ENCODE measurements at places on chromosomes 13 and 19. TPM values are rescaled to one million over a fixed set of nuclear protein-coding genes. Genes with fewer than 3 reads are reported as not detected.
A peak's percentile ranks its signal among the peaks of the same experiment; 100 is the strongest.

GRCh38 chr13:25153736-25154135, 18.4 kb downstream of the AMER2 start:
- no peak for DNase-seq

DNA sequence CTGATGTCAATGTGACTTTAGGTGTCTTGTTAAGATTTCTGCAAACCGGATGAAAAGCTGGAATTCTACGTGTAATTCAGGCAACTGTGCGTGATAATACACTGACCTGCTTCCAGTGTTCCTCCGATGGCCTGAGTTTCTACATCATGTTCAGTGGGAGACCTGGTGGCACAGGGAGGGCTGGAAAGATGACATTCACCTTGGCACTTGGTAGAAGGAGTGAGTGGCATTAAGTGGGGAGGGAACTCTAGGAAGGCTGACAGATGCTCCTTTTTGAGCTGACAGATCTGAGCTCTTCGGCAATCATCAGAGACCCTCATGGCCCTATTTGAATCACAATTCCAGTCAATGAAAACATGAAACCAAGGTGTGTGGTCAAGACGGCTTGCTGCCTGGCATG, 4.0 kb downstream of the CACNA1A start:
- no peak for DNase-seq

DNA sequence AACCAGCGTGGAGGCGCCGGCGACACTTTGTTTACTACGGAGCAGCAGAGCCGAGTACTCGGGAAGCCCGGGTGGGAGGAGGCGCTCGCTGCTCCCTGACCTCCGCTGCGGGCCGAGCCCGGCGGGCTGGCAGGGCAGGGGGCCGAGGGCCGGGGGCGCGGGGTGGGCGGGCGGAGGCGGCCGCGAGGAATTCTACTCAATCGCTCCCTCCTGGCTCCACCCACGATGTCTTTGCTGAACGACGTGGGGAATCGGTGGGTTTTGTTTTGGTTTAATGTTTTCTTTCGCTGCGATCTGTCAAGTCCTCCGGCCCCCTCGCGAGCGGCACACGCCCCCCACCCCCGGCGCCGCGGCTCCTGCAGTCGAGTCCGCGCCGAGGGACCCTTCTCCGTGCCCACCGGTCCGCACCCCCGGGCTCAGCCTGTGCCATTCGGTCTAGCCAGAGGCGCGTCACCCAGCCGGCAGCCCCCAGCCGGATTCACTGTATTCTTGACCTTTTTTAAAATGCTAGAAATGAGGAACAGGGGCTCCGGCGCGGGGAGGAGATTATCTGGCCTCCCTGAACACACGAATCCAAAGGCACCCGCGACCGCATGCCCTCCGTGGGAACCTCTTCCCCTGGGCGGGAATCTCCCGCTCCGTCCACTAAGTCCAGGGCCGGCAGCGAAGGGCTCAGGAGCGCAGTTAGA, 636 bp upstream of the FOXO1 start:
- peak; percentile 82 for DNase-seq

GRCh38 chr19:42113641-42114348, 18.5 kb downstream of the POU2F2 start:
- peak; percentile 76 for DNase-seq

- DNase-seq = no peak
Measured at GRCh38 chr13:87234981-87235380, 436.2 kb upstream of the SLITRK5 start.

DNA sequence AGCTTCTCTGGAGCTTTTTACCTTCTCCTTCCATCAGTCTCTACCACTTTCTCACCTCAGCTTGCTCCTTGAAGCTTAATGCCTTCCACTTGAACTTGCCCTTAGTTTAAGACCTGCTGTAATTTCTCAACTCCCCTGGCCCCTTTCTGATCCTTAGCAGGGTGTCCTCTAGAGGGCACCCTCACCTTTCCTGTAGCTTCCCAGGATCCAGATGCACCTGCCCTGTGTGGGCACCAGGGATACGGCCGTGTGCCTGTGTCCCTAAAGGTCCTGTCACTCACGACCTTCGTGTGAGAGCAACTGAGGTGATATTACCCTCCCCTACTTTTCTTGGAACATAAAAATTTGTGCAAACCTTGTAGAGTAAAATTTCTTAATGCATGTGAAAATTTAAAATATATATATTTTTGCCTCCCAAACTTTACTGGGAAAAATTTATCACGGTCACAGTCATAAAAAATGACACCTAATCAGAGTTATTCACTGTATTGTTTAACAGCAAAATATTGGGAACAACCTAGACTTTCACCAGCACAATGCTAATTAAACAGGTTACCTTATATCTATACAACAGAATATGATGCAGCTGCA, 46.4 kb downstream of the PSG3 start:
- DNase-seq = no peak

DNA sequence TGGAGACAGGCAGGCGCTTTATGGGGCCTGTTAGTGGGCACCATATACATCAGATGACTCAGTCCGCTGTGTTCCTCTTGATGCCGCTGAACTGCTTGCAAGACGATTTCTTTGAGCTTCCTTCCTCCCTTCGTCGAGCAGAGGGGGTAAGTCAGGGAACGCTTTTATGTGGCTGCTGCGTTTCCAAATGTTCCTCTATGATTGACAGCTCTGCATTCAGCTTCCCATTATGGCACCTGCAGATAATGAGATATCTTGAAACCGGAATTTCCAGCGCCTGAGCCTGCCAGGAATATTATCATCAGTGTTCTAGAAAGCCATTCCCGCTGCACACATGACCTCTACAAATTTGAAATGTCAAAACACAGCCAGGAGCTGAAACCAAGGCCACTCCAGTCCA, 257.0 kb downstream of the TSHZ3 start:
- DNase-seq = no peak

DNA sequence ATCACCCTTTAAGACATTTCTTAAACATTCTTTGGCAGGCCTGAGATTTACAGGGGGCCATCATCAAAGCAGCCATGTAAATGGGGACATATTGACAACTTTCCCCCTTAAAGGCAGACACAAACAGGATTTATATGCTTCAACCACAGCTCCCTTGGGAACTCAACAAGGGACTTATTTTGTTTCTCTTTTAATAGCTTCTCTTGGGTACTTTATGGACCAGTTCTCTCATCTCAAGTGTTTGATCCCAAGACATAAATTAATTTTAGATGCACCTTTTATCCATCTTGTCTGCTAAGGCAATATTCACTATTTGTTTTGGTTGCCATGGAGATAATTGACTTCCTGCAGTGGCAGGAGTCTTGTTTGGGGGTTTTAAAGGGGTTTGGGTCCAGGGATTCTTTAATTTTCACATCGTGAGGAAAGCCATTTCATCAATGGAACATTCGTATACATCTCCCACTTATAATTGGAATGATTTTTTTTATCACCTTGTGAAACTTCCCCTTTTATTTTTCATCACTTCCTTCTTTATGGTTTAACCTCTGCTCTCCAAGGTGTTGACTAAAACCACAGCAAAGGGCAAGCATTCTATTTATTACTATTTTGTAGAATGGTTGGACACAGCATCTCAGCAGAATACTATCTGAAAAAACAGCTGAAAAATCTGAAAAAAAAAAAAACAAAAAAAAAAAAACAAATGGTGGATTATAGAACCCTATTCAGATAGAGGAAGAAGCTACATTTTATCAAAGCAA, 726.0 kb downstream of the DIAPH3 start:
- no peak for DNase-seq

DNA sequence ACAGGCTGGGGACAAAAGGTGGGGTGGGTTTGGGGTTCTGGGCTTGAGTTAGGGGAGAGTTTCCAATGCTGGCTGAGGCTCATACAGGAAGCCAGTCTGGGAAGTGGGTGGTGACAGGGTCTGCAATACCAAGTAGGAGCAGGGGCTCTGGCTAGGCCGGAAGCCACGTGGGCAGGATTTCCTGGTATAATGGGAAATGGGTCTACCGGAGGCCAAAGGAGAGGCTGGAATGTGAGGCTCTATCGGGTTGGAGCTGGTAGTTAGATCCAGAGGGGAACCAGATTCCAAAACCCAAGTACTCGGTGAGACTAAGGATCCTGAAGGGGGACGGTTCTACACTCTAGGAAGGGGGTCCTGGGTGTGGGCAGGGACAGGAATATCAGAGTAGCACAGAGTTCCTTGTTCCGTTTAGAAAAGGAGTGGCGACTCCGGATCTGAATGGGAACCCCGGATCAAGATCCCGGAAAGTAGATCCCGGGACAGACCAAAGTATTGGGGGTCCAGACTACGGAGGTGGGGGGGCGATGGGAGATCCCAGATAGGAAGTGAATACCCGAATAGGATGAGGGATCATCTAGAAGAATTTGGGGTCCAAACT, 802 bp downstream of the CDC37 start:
- no peak for DNase-seq

DNA sequence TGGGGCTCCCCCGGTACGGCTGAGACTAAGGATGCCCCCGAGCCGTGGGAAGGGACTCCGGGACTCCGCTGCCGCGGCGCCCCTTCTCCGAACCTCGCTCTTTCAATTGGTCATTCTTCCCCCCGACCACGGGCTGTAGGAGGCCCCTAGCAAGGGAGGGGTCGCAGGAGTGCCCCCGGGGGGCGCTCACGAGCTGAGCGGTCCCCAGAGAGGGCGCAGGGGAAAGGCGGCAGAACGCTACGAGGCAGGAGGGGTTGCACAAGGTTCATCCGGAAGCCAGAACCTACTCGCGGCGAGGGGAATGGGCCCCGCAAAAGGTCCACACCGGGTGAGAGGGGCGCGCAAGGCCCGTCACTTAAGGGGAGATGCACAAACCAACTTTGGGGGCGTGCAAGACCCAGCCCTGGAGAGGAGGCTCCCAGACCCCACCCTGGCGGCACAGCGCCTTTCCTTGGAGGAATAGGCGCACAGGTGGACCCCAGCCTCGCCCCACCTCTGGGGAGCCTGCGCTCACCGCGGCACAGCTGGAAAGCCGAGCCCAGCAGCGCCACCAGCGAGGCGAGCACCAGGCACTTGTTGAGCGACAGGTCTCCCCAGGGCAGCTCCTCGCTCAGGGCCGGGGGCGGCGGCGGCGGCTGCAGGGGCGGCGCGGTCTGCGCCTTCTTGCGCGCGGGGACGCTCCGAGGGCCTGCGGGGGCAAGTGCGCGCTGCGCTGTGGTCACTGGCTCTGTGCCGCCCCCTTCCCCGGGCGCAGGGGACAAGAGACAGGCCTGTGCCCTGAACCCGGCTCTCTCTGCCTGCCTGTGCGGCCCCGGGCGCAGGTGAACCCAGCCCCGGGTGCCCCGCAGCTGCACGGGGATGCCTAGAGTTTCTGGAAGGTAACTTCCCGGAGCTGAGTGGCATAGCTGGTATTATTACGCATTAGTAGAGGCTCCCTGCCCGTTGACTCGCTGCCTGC, 2.8 kb downstream of the JSRP1 start:
- DNase-seq = no peak

DNA sequence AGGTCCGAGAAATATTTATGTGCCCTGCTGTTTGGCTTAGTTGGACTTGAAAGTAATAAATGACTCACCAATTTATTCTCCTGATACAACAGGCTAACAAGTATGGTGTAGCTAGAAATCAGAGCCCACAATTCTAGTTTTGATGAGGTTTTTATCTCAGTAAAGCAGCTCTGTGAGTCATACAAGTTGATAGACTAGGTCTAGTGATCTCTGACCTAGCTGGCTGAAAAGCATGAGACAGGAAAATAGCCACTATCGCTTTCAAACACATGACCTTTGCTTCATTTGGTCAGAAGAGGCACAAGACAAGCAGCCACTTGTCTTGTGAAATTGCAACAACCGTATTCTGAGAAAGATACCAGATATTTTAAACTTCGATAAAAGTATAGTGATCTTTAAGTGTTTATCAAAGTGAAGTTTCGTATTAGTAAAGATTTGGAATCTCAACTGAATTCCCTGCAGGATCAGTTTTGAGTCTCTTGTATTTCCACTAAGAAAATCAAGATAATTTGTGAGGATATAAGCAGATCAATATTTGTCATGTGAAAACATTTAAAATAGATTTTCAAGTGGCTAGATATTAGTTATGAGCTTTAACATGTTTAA, 126.7 kb downstream of the MAB21L1 start:
- DNase-seq = no peak

DNA sequence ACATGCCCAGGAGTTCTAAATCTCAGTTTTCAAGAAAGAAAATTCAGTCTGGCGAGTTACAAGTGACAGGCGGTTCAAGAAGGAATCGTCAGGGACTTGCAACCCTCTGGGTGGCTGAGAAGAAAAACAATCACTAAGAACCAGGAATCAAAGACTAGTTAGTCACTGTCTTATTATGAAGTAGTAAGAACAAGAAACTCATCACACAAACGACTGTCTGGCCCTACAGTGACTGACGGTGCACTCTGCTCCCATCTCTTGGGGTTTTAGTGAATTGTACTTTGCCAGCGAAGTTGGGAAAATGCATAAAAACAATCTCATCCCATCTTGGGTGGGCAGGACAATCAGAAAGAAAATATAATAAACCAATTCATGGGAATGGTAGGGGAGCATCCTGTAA, 63.7 kb upstream of the SACS start:
- DNase-seq = no peak

DNA sequence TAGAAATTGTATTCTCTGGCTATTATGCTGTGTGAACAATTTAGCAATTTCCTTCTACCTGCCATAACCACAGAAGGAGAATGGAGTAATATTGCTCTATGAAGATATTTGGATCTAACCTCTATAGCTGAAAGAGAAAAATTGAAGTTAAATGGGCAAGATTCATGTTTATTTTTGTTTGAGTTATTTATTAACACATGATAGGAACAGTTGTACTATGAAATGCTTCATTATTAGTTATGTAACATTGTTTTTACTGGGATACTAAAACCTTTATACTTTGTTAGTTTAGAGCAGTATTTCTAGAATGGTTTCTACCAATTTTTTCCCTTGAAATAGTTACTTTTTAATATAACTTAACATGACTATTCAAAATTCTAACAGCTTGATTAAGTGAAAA, 27.3 kb upstream of the VWA8 start:
- no peak for DNase-seq

DNA sequence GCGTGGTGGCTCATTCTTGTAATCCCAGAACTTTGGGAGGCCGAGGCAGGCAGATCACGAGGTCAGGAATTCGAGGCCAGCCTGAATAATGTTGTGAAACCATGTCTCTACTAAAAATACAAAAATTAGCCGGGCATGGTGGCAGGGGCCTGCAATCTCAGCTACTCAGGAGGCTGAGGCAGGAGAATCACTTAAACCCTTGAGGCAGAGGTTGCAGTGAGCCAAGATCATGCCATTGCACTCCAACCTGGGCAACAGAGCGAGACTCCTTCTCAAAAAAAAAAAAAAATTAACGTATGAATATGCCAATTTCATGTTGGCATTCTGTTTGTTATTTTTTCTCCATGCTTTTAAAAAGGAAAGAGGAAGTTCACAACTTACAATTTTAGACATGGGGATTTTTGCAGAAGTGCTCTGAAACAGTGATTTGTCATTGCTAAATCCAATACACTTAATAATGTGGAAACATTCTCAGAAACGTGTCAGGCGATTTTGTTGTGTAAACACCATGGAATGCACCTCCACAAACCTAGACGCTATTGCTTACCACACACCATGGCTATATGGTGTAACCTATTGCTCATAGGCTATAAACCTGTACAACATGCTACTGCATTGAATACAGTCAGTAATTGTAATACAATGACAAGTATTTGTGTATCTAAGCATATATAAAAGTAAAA, 115.9 kb upstream of the PCDH20 start:
- no peak for DNase-seq

GRCh38 chr13:19673473-19674430, 40.3 kb downstream of the MPHOSPH8 start:
- no peak for DNase-seq

The OR10H1 gene
- not detected for polyA plus RNA-seq

The CD79A gene
- 0.49 TPM for polyA plus RNA-seq

The PCDH17 gene
- polyA plus RNA-seq = 0.13 TPM

The FBXO17 gene
- 8.3 TPM for polyA plus RNA-seq

The CPB2 gene
- polyA plus RNA-seq = not detected

The ZNF433 gene
- polyA plus RNA-seq = 5.8 TPM

The CYP2S1 gene
- 11.5 TPM for polyA plus RNA-seq

The ZNF431 gene
- polyA plus RNA-seq = 3.3 TPM

The KLF5 gene
- 1.5 TPM for polyA plus RNA-seq

The DCAF15 gene
- 41.4 TPM for polyA plus RNA-seq

The BRSK1 gene
- polyA plus RNA-seq = 25.1 TPM

All from aorta (tissue), 5 donors.